Head of caudate nucleus (tissue), 42 donors: ENCODE measurements at places on chromosomes 5 and 9.

GRCh38 chr5:53406630-53407316, 73.7 kb upstream of the FST start:
- no peak for DNase-seq

- DNase-seq = no peak
Measured at GRCh38 chr5:177131352-177132135, 2.0 kb upstream of the NSD1 start.

GRCh38 chr5:84344788-84345187, 39.9 kb downstream of the EDIL3 start:
- DNase-seq = no peak

DNA sequence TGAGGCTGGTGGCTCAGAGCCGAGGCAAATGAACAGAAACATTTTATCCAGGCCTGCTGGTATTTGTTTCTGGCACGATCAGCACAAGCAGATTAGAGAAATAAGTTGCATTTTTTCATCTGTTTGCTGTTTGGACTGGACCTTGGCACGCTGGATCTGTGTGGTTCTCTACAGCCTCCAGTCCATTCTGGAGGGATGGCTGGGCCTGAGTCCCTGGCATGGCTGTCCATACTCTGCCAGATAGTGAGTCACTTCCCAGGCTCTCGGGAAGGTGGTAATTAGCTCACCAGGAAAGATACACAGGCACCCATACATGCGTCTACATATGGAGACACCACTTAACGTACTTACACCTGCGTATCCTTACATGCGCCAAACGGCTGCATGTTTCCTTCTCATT, 78.6 kb downstream of the SPRY4 start:
- DNase-seq = no peak

DNA sequence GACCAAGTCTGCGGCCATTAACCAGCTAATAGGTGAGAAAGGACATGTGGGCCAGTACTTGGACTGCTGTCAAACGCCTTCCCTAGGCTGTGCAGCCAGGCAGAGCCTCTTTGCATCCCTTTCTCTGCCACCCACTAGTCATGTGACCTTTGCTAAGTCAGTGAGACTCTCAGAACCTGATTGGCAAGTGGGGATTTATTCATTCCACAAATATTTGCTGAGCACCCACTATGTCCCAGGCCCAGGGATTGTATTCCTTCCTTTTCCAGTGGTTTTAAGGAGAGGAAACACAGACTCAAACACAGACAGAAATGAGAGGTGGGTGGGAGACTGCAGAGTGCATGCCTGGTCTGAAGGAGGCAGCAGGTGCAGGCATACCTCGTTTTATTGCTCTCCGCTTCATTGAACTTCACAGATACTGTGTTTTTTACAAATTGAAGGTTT, 71.6 kb upstream of the GALNT10 start:
- no peak for DNase-seq

DNA sequence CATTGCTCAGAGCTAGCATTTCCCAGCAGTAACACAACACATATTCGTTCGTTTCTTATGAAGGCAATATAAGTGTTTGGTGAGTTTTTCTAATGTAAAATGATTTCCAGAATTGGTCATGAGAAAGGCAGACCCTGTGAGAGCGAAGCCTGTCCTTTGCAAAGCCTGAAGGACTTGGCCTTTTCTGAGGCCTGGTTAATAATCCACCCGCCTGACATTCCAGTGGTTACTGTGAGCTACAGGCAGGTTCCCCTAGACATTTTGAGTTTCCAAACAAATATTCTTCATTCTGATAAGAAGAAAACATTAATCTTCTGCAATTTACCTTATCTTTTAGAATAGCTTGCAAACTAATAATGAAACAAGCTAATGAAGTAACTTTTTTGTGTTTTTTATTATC, 38.0 kb downstream of the ADAMTS16 start:
- no peak for DNase-seq

GRCh38 chr9:25374281-25374680, 304.0 kb downstream of the TUSC1 start:
- no peak for DNase-seq

DNA sequence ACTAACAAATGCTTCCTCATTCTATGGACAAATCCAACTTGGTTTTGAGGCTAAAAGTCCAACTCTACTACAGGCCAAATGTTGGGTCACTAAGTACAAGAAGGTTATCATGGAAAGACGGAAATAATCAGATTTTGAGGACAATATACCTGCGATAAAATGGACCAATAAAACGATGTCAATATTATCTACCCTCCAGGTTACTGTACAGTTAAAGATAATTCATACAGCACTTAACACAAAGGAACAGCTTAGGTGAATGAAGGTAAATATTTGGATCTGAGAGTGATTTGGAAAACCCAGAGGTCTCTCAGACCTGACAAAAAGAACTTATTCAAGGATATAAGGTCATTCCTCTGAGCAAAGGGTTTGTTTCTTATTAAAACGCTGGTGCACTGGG, 329.5 kb upstream of the PUM3 start:
- no peak for DNase-seq

DNA sequence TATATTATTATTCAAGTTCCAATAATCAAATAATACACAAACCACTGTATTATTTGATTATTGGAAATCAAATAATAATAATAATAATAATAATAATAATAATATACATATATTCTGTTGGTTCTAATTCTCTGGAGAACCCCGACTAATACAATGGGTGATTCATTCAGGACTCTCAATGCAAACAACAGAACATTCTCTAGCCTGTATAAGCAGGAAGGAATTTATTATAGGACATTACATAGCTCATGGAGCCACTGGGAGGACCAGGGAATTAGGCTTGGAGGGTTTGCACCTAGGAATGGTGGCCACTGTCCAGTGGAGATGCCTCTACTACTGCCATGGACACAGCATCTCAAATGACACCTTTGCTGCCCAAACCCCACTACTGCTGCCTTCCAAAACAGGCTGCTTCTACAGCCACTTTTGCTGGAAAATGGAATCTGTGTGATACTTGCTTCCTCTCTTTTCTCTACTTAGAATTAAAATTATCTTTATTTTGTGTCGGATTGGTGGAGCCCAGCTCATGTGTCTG, 25.9 kb downstream of the PTGS1 start:
- peak; percentile 13 for DNase-seq

GRCh38 chr5:44150075-44150723, 239.0 kb downstream of the FGF10 start:
- DNase-seq = no peak
